NCI-H82 (cell line): ENCODE measurements at places on chromosomes 13 and 19.

- no peak for DNase-seq
These were observed 3.0 kb upstream of the C19orf81 start for GRCh38 chr19:50646074-50646807.

DNA sequence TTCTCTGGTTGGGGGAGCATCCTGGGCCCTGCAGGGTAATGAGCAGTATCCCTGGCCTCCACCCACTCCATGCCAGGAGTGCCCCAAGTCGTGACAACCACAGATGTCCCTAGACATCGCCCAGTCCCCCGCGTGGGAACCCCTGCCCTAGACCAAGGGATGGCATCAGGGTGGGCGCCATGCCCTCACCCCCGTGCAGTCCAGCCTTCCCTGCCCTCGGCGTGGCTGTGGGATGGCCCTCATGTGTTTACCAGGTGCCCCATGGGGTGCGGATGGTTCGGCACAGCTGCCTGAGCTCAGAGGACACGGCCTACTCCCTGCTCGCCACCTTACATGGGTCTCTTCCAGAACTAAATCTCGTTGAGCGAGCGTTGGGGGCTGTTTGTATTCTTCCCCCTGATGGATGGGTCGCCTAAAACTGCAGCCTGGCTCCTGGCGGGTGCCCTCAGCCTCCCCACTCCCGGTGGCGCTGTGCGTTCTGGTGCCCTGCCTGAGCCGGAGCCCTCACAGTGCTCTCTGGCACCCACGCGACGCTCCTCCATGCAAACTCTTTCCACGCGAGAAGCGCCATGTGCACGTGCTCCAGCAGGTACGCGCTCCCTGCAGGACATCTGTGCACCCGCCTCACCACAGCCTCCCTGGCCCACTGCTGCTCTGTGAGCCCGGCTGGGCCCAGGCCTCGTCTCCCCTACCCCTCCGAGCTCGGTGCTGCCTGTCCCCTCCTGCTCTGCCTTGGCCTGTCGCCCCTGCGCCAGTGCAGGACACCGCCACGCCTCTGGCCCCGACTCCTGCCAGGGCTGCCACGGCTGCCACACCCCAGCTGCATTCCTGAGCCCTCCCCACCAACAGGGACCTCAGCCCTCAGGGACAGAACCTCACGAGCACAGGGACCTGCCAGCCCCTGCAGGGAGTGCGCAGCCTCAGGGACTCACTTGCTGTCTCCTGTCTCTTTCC lies 145.0 kb downstream of the KDM4B start:
- DNase-seq, result no peak

- no peak for DNase-seq
These were observed 41.6 kb upstream of the CHST8 start for GRCh38 chr19:33580026-33580644.

- DNase-seq, result no peak
These were observed 398.8 kb downstream of the DLEU7 start for GRCh38 chr13:50444726-50445125.

DNA sequence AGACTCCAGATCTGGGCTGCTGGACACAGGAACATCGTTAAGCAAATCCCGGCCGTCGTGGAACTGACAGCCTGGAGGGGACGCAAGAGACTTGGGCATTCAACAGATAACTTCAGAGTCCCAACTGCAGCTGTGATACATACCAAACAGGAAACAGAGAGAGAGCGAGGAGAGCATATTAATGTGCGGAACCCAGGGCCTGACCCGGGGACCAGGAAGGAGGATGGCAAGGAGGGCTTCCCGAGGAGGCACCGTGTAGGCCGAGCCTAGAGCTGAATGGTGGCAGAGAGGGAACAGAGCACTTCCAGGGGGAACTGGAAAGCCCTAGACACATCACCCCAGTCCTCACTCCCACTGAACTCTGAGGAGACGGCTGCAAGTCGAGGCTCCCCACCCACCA lies 68.1 kb downstream of the SIPA1L3 start:
- no peak for DNase-seq
